CD4-positive, alpha-beta T cell treated with Interleukin-6 for 4 hours (primary cell): ENCODE measurements at places on chromosomes 1 and 21.

GRCh38 chr1:216596281-216596862 lies 126.9 kb downstream of the ESRRG start:
- no peak for DNase-seq

DNA sequence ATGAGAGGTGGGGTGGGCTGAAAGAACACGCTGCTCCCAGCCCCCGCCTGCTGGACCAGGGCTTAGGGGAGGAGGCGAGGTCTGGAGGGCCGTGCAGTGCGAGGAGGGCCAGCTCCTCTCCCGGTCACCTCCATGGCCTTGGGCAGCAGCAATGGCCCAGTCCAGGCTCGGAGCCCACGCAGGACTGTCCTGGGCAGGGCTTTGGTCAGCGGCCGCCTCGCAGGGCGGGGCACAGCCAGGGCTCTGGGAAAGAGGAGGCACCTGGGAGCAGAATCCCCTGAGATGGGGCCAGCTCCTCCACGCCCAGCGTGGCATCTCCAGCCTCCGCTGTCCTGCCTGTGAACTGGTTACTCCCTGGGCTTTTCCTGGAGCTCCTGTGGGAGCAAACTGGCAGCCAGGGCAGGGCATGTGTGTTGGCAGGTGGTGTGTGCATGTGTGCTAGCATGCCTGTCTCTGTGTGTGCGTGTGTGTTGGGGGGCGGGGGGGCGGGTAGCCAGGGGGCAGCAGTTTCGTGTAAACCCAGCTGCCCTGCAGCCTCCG lies 27.4 kb downstream of the ARHGEF16 start:
- no peak for DNase-seq

- no peak for DNase-seq
Observed at GRCh38 chr1:64922336-64922735, 44.0 kb downstream of the JAK1 start.

GRCh38 chr1:230975636-230976035 lies 3.0 kb downstream of the TTC13 start:
- DNase-seq: no peak

GRCh38 chr1:7608628-7609305 lies 162.3 kb upstream of the VAMP3 start:
- no peak for DNase-seq

- DNase-seq: no peak
Observed at GRCh38 chr1:29565490-29565889, 329.2 kb downstream of the PTPRU start.

DNA sequence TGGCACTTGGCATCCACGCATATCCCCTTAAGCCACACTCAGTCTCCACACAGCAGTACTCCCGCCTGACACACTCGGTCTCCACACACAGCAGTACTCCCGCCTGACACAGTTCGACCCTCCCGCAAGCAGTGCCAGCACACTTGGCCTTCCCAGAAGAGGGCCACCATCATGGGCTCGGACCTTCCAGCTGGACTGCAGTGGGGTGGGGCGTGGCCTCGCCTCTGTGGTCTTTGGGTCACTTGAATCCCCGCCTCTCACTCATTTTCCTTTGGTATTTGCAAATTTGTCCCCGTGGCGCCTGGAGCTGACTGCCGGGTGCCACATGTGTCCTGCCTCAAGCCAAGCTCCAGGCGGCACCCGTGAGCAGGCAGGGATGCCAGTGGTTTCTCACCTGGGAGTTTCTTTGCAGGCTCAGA lies 63.7 kb downstream of the FAAP20 start:
- DNase-seq: no peak

- DNase-seq: no peak
Observed at GRCh38 chr1:145827966-145828365, 4.0 kb downstream of the POLR3C start.

GRCh38 chr1:4449972-4450371 lies 204.4 kb upstream of the AJAP1 start:
- DNase-seq: no peak

DNA sequence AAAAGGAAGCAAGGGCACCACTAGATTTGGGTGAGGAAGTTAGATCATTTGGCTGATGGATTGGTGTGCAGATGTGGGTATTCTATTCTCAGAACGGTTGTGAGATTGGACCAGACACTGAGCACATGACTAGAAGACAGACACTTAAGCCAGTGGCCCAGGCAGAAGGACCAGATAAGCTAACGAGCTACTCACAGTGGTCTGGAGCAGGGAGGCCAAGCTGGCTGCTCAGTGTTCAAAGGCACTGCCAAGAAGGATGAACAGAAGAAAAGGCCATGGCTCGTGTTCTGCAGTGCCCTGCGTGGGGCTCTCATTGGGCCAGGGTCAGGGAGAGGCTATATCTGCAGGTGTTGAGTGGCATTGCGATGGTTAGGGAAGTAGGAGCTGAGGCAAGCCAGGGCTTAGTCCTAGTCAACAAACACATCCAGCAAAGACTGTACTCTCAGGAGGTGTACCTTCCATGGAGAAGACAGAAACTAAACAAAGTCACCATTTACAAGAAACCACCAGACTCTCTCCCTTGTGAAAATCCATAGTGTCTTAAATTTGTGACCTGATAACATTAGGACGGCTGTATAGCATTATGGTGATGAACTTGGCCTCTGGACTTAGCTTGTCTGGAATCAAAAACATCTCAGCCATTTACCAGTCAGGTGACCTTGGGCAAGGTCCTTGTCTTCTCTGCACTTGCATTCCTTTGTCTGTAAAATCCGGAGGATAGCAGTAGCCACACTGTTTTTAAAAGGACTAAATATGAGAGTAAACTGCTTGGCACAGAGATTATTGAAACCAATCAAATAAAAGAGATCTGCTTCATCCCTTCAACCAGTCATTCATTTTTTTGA lies 274.5 kb downstream of the SIPA1L2 start:
- no peak for DNase-seq

DNA sequence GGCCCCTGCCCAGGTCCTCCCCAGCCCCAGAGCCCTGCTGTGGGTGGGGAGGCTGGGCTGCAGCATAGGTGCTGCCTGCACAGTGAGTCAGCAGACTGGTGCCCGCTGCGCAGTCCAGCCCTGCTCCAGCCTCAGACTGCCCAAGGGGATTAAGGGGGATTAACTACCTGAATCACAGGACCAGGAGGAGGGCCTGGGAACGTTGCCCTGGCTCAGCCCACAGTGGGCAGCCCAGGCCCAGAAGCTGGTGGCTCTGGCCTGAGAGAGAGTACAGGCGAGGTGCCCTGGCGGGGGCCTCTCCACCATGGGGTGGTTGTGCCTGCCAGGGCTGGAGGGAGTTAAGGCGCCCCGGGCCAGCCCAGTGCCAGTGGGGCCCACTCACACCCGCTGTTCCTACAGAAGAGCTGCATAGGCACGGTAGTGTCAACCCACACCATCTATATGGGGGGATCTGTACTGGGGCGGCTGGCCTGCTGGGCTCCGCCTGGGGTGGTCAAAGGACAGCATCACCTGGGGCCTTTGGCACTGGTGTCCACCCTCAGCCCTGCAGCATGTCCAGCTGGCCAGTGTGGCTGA lies 2.3 kb downstream of the OBSCN start:
- no peak for DNase-seq

DNA sequence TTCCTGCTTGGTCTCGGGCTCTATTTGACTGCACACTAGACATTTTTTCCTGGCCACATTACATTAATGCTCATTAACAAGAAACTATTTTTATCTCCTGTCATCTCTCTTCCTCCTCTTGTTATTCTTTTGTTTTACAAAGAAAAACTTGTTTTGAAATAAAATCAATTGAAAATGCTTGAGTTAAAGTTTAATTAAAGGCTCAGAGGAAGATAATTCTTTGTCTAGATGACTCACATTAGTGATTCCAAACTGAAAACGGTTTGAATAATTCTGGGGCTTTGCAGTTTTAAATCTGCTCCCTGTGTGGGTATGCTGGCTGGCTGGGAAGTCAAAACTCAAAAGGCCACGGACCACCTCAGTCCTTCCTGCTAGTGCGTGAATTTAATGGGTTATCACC lies 29.6 kb downstream of the RGS5 start:
- no peak for DNase-seq

DNA sequence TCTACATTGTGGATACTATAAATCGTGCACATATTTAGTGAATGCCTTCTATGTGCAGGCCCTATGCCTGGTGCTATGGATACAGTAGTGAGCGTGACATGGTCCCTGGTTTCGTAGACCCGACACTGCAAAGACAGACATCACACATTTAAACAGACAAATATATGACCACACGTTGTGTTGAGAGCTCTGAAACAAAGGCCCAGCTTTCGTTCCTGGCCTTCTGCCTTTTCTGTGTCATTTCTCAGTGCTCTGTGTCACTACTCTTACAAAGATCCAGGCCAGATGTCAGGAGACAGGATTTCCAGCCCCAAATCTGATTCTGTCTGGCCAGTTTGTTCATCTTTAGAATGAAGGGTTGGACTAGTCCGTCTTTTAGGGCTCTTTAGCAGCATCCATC lies 19.3 kb upstream of the TRABD2B start:
- no peak for DNase-seq

DNA sequence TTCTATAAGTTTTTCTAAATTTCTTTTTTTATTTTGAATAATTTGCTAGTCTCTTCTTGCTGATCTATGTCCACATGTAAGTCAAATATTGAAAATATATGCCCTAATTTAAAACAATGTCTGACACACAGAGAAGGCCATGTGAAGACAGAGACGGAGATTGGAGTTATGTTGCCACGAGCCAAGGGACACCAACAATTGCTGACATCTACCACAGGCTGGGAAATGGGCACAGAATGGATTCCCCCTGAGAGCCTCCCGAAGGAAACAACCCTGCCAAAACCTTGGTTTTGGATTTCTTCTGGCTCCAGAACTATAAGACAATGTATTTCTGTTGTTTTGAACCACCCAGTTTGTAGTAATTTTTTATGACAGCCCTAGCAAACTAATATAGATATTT lies 485.0 kb upstream of the ZRANB2 start:
- no peak for DNase-seq

- DNase-seq: peak; percentile 79
Observed at GRCh38 chr1:52368383-52369172, 2.6 kb upstream of the CC2D1B start.

GRCh38 chr1:219710529-219711194 lies 97.8 kb upstream of the ZC3H11B start:
- DNase-seq: no peak

DNA sequence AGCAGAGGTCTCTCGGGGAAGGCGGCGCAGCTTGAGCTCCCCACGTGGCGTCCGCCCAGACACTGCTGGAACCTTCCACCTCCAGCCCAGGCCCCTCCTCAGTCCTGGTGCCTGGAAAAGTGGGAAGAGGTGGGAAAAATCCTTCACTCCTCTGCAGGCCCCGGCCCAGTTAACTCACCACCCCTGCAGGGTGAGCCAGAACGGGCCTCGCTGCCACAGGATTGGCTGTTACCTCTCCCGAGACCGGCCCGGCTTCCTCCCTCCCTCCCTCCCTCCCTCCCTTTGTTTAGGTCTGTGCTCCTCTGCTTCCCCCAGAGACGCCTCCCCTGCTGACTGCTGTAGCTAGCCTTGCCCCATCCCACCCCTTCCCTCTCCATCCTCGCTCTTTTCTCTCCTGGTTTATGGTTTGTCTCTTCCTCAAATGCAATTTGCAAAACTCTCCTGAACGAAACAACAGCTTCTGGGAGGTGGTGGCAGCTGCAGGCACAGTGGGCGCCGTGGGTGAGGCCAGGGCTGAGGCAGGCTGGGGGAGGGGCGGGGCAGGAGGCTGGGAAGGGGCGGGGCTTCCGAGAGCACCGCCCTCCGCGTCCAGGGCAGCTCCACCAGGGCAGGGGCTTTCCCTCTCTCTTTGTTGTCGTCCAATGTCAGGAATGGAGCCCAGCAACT lies 6.5 kb downstream of the CAPN9 start:
- peak; percentile 62 for DNase-seq

DNA sequence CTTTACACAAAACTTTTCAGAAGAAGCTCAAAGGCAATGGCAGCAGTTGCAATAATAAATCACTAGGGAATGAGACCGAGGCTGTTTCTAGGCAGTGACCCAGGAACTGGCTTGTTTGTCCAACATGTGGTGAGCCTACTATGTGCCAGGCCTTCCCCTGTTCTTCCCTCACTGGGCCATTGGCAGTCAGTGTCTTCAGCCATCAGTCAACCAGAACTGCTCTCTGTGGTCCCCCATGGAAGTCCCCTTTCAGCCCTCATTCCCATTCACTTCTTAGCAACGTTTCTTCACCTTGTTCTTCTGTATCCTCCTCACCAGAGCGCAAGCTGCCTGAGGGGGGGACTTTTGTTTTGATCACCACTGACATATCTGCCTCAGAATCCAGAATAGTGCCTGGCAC lies 274.1 kb downstream of the RRAGC start:
- DNase-seq: no peak

- DNase-seq: no peak
Observed at GRCh38 chr1:19617376-19617775, 26.7 kb upstream of the NBL1 start.

GRCh38 chr1:167328306-167328815 lies 107.7 kb downstream of the POU2F1 start:
- DNase-seq: no peak

- DNase-seq: no peak
Observed at GRCh38 chr1:168842916-168843315, 113.9 kb upstream of the DPT start.

DNA sequence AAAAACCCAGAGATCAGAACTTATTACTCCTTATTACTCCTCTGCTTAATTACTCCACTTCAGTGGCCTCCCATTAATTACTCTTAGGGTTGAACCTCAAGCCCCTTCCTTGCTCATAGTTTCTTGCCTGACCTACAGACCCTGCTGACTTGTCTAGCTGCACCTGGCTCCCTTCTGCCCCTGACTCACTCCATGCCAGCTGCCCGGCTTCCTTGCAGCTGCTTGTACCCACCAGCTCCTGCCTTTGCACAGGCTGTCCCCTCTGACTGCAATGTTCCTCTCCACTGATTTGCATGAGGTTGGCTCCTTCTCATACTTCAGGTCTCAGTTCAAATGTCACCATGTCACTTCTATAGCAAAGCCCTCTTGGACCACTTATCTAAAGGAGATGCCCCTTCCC lies 1.9 kb upstream of the PTPRU start:
- DNase-seq: no peak

DNA sequence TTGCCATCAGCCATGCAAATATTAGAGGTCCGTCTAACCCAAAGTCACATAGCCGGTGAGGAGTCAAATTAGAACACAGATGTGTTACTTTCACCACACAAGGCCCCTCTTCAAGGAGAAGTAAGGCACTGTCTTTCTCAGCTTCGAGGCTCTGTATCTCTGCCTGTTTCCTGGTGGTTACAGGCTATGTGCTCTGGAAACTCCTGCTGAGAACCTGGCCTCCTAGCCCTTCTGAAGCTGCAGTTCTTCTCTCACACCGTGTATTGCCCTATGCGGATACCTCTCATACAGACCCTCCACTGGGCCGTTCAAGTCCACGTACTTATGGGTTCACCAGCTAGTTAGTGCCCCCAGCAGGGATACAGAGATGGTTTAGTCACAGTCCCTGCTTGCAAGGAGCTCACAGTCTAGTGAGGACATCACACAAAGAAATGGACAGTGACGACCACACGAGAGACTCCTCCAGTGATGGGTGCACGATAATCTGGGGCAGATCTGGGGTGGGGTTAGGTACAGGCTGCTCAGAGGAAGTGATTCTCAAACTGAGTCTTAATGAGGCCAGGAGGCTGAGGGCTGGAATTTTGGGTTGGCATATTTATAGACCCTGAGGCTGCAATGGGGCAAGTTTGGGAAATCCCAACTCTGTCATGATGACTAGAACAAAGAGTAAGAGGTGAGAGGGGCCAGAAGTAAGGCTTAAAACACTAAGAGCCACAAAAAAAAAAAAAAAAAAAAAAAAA lies 22.8 kb upstream of the ELOA start:
- no peak for DNase-seq

GRCh38 chr21:18142655-18143054 lies 102.0 kb upstream of the CHODL start:
- DNase-seq: no peak
